ENCODE measurements at places on chromosomes 12 and 14. TPM values are rescaled to one million over a fixed set of nuclear protein-coding genes. Genes with fewer than 3 reads are reported as not detected.

The GRIP1 gene
- total RNA-seq, result 0.84 TPM

The OTOGL gene
- not detected for total RNA-seq

DNA sequence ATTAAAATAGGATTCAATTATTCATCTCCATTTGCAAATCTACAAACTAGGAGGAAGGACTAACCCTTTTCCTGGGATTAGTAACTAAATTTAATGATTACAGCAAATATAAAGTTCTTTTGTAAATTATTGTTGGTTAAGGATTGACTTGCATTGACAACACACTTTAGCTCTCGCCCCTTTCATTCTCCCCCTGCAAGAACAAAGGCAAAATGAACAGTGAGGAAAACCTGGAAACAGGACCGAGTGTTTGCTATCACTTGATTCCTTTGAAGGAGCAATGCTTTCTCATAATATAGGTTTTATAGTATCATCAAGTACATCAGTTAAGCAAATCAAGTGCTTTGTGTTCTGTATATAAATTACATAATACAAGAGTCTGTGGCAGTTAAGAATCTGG is 7.4 kb upstream of the COX16 start:
- DNase-seq, result no peak

DNA sequence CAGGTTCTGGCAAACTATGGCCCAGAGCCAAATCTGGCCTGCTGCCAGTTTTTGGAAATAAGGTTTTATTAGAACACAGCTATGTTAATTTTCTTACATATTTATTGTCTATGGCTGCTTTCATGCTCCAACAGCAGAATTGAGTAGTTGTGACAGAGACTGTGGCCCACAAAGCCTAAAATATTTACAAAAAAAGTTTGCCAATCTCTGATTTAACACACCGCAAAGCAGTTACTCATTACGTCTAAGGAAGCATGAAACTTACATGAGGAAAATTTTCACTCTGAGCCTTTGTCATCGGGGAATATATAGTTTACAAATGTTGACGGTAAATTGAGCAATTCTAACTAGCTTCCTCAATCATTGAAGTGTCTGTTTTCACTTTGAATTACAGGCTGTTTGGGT is 96.5 kb downstream of the UNC79 start:
- no peak for DNase-seq

GRCh38 chr12:12007713-12008231 is 63.0 kb upstream of the BCL2L14 start:
- no peak for DNase-seq

GRCh38 chr14:32443890-32444661 is 115.0 kb downstream of the AKAP6 start:
- DNase-seq, result no peak
